OCI-LY7 (cell line): ENCODE measurements at places on chromosomes 5 and 9. TPM values are rescaled to one million over a fixed set of nuclear protein-coding genes. Genes with fewer than 3 reads are reported as not detected.

DNA sequence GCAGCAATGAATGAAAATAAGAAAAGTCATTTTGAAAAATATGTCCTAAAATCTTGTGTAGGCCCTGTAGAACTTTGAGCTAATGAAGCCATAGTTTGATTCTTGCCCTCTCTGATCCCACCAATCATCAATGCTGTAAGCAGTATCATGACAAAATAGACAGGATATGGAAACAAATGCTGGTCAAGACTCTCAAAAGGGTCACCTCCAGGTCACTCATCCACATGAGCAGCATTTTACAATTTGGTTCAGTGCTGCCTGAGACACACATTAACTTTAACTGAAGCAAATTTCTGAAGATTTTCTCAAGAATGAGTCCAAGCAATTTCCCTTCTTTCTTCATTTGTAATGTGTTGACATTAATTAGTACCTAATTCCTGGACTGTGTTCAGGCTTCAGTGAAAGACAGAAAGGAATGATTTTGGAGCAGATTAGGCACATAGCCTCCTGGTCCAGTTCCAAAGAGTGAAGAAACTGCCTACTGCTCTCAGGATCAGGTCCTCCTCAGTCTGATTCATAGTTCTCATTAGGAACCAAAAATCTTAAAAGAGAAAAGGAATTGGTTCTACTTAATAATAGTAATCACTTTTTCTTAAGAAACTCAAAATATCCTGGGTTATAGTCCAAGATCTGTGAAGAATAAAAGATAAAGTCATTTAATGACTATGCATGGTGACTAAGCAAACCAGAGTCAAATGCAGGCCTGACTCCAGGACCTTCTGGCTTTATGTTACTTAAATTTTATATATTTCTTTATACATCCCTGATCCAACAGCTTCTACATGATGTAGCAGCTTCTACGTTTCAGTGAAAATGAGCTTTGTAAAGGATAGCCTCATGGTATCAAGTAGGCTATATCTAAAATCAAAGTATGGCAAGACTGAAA, 192.1 kb upstream of the RGMB start:
- DNase-seq = no peak

DNA sequence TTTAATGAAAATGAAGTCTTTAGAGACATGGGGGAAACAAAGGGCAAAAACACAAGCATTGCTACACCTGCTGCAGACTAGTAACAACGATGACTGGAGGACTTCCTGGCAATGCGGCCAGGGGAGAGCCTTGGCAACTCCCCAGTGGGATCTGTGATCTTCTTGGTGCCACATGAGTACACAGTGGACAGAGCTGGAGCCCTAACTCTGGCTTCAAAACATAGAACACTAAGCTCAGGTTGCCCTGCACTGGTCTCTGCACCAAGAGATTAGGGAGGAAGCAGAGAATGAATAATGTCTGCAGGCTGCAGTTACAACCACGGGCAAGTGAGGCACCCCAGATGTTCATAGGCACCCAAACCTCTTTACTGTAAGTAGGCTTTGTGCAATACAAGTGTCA, 91.1 kb downstream of the MRPS27 start:
- no peak for DNase-seq

DNA sequence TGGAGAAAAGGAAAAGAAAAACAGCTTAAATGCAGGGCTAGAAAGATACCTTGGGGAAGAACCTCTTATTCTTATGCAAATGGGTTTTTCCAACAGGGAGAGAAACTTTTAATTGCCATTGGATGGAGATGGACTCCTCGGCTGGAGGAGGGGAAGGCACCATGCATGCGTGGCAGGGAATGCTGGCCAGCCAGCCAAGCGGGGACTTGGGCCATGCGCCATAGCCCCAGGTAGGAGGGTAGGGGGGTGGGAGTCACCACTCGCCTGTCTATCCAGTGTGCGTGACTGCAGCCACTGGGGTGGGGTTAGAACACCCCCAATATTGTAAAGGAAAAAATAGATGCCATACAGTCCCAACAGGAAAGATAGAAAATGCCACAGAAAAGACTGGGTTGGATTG, 119.9 kb upstream of the ELAVL2 start:
- DNase-seq = no peak

PROP1 gene
- not detected in 2 replicates for total RNA-seq

DNA sequence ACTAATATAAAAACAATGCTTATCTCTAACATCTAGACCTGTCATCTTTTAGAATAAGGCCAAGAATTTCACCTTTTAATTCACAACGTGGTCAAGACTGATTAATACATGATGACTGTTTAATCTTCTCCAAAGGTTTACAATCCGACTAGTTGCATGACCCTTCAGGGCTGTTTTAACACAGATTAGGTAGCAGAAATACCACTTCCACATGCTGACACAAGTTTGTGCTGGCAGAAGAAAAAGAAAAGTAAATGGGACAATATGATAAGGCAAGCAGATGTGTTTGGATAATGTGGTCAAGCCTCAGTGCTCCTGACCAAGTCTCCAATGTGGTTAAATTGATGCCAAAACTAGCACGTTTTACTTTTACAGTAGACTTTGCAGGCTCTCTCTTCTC, 31.1 kb downstream of the SEMA6A start:
- DNase-seq = no peak

DNA sequence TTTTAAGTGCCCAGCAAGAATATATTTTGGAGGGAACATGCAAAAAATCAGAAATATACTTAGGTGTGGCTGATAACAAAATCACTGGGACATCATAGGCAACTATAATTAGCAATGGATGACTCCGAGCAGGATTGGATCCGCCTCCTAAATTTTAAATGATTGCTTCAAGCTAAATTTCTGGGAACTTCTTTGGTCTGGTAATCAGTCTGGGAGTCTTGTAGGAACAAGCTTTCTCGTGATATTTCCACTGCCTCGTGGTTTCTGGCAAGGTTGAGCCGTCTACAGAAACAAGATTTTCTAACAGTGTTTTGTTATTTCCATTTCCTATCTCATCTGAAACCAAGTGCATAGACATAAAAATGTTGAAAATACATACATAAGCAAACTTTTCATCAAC, 232.6 kb downstream of the BNC2 start:
- no peak for DNase-seq

DNA sequence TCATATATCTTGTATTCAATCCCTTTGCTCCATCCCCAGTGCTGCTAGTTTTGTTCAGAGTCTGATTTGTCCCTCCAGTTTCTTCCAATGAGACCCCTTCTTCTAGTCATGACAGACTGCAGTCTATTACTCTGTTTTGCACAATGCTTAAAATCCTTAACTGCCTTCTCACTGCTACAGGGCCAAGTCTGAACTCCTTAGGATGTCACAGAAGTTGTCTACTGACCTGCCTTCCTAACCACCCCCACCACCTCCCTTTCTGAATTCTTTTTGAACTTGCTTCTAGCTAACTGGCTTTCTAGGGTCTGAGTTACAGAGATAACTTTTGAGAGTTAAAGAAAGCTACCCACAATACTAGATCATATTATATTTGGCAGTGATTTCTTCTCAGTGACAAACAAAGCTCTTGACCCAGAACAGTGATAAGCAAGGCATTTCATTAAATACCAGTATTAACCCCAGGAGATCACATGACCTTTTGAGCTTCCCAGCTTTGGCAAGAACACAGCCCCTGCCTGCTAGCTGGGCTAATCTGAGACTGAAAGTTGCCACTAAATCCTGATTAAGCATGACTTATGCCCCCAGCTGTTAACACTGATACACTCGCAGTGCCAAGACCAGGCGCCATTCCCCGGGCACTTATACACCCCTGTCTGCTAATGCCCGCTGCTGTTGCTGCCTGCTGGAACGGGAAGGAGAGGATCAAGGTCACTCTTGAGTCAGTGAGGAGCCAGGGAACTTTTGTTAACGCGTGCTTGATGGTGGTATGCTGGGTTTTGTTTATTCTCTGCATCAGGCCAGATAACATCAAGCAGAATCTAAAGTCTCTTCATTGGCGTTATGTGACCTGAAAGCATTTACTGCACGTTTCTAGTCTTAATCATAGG, 36.4 kb upstream of the ADAMTSL1 start:
- no peak for DNase-seq

GRCh38 chr9:106056328-106056727, 362.0 kb downstream of the TMEM38B start:
- DNase-seq = no peak

GRCh38 chr5:126831156-126831555, 54.2 kb downstream of the LMNB1 start:
- no peak for DNase-seq

- no peak for DNase-seq
Measured at GRCh38 chr5:129820-130219, 37.9 kb downstream of the PLEKHG4B start.

GRCh38 chr9:137765536-137765935, 112.0 kb upstream of the CACNA1B start:
- no peak for DNase-seq

DNA sequence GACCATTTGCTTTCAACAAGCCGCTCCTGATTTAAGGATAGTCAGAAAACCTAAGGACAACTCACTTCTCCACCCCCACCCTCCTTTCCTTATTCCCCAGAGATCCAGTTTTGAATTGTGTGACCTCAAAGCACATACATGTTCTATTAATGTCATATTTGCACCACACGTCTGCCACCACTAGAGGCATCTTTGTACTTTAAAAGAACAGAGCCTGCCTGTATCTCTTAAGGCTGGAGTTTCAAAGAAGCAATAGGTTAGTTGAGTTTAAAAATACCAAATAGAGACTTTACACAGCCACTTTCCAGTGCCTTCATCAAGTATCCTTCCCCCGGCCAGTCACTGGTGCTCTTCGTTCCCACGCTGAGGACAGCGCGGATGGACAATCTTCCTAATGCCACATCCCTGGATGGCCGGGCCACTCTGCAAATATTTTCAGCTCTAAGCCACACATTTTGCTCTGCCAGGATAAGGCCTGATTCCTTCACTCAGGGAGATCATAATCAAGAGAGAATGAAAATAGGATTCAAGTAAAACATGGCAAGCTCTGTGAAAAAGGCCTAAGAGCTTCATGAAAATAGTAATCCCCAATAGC, 146.3 kb downstream of the SNCAIP start:
- peak; percentile 25 for DNase-seq

GRCh38 chr9:112446526-112446925, 40.1 kb upstream of the KIAA1958 start:
- DNase-seq = no peak

DNA sequence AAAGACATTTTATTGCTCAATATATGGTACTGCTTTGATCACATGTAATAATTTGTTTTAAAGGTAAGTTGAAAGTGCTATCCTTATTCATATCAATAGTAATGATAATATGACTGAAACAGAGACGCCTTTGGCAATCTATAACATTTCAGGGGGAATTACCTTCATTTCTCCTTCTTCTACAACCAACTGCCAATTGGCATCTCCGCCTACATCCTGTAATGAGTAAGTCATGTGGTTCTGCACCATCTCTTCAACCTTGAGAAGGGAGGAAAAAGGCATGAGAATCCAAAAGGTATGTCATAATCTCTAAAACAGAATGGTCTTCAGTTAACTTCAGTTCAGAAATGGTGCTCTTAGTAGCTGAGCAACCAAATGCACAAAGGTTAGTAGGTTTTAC, 52.4 kb downstream of the HMGCR start:
- no peak for DNase-seq

CACNA1B gene
- not detected in 2 replicates for total RNA-seq

GRCh38 chr9:135819905-135820304, 87.4 kb downstream of the CAMSAP1 start:
- DNase-seq = no peak

DNA sequence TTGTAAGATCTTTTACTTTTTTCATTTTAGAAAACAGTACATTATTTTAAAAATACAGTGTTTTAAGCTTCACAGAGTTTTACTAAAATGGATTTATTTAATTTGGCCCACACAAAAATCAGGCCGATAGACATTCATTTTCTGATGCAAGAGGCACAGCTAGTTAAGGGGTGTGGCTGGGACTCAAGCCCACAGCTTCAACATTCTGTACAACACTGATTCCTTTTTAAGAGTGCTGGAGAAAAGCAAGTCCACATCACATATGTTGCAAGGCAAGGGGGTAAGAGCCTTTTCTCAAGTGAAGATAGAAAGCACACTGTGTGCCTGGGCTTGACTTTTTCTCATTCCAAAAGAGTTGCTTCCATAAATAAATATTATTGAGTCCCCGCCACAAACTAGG, 195.9 kb downstream of the RFK start:
- no peak for DNase-seq

DNA sequence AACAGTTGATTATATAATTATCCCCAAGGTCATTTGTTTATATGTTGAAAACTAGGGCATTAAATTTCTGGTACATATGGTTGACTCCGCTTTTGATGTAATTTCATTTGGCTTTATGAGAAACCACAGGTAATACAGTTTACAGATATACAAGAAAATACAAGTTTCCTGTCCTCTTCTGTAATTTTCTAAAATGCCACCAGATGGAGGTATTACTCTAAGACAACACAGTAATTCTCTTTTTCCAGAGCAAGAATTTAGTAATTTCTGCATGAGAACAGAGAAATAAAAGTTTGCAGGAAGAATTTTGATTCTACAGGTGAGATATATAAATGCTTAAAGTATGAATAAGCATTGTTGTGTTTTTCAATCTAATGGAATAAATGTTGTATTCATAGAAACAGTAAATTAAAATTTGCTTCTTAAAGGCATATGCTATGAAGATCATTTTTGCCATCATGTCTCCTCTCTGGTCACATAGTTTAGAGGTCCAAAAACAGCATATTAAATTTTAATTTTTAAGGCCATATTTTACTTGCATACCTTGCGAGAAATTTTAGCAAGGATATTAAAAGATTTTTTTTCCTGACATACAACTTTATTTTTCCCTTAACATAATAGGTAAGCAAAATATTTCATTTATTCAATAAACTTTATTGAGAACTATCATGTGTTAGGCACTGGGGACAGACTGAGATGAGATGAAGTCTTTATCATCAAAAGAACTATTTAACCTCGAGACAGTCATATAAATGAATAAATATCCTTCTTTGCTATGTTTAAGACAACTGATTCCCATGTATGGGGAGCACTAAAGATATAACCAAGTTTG, 22.7 kb downstream of the CHD1 start:
- DNase-seq = peak; percentile 49

GRCh38 chr9:125431741-125432271, 170.2 kb downstream of the GAPVD1 start:
- DNase-seq = no peak

FGF18 gene
- not detected in 2 replicates for total RNA-seq

DNA sequence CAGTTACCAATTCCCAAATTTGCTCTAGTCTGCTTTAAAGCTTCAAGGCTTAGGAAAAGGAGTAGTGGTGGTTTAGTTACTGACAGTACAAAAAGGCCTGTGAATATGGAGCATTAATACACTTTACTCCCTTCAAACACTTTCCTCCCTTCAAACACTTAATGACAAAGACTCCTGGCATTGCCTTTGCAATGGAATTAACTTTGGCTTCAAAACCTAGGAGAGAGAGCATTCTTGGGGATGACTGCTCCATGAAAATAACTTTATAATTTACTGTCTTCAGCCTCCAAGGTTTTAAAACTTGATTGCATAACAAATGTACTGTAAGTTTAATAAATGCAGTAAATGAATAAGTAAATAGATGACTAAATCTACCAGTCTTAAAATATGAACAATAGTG, 185.6 kb downstream of the TRPM3 start:
- no peak for DNase-seq

GRCh38 chr9:91790917-91791316, 159.1 kb downstream of the ROR2 start:
- no peak for DNase-seq

ARID3C gene
- total RNA-seq = 0.38 and 0.44 TPM in 2 replicates
